Stimulated activated CD4-positive, alpha-beta T cell treated with anti-CD3 and anti-CD28 coated beads, Interleukin-15, amount 100 ng/mL, for 48 hours (primary cell): ENCODE measurements at places on chromosomes 6 and 20.
A peak's percentile ranks its signal among the peaks of the same experiment; 100 is the strongest.

DNA sequence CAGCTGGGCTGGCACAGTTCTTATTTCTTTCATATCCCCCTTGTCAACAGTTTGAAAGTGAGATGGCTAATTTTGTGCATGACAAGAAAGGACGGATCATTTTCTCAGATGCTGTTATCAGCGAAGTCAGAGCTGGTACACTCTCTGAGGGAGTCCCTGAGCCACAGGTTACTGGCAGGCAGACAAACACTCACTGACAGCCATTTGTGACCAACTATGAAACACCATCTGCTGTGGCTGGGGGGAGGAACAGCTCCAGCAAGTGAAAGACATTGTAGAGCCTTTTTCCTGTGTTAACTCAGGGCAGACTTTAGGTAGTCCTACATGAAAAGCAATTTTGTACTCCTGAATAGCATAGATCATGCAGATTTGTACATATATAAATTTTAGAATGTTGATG lies 22.2 kb downstream of the OLIG3 start:
- no peak for DNase-seq

DNA sequence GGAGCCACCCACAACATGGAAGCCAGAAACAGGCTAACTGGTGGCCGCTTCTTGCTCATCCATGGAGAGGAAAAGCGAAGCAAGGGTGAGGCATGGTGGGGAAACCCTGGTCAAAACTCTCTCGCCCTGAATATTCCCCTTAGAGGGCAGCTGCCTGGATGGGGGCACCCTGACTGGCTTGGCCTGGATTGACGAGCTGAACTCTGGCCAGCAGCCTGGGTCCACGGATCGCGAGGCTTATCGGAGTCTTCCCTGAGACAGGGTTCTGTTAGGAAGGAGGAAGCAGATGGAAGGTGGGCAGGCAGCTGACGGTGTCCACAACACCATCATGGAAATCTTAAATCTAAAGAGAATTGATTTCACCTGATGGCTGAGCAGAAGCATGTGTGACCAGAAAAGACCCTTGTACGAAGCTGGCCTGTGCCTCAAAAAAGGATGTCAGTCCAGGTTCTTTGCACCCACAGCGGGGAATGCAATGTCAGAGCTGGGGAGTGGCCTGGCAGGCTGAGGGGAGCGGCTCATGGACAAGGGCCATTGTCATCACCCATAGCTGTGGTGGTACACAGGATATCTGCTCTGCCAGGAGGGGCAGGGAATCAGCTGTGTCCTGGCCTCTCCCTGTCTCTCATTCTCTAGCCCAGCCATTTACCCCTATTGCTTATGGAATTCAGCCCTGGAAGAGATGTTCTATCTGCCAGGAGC lies 109.4 kb upstream of the SNX9 start:
- no peak for DNase-seq

DNA sequence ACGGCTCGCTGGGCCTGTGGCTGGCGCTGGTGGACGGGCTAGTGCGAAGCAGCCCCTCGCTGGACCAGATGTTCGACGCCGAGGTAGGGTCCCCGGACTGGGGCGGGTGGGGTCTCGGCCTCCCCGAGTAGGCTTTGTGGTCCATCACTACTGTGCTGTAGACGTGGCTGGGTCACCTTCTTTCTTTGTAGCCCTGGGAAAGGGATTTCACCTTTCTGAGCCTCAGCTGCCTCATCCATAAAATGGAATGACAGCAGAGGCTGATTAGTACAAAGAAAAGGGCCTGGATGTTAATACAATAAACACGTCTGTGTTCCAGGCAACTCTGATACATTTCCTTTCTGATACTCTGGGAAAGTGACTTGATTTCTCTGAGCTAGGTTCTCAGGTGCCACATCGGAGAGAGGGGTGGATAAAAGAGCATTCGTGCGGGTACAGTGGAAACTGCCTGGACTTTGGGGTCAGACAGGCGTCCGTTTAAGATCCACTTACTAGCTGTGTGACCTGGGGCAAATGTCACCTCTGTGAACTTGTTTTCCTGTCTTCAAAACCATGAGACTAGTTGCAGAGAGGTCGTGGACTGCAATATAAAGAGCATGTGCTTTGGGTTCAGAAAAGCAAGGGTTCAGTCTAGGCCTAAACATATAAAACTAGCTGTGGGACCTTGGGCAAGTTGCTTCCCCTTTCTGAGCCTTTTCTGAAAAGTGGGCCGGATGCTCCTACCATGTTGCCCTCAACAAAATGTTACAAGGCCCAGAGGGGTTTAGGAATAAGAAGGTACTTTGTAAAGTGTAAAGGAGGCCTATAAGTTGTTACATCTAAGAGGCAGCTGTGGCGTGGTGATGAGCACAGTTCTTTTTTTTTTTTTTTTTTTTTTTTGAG lies 896 bp downstream of the SYS1 start:
- DNase-seq, result no peak

GRCh38 chr6:110400208-110400607 lies 15.2 kb downstream of the DDO start:
- DNase-seq, result no peak

DNA sequence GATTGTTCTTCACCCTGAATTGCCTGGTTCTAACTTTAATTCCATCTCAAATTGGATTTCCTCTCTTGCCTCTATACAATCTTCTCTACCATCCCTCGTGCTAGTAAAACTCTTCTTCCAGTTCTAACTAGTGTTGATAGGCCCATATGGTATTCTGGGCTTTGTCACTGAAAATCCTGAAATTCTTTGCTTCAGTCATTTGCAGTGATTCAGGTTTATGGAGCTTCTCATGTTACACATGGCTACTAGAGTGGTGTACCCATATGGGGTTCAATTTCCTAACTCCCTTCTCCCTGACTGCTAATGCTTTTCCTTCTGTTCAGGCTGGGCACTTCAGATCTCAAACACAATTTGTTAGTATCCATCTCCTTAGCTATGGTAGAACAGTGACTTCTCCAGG lies 956.6 kb downstream of the KIF16B start:
- DNase-seq, result no peak

DNA sequence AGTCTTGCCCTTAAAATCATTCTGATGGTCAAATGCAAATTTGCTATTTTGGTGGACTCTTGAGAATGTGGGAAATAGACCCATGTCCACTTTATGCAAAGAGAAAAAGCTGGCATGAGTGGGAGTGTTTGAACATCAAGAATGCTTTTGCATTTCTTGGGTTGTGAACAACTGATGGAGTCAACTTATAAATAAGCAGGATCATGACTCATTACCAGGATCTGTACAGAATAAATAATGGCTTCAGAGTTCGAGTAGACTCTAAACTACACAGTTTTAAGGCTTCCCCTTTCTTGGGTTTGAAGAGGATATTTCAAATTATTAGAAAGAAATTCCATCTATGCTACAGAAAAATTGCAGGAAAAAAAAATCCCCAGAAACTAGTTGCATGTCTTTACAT lies 195.5 kb downstream of the EYA4 start:
- DNase-seq, result no peak

GRCh38 chr20:38057351-38057972 lies 23.9 kb downstream of the RPRD1B start:
- peak; percentile 48 for DNase-seq

- DNase-seq, result peak; percentile 44
Measured at GRCh38 chr6:137799950-137800568, 67.0 kb upstream of the TNFAIP3 start.

- DNase-seq, result no peak
Measured at GRCh38 chr20:137668-138490, 4.5 kb upstream of the DEFB126 start.

GRCh38 chr6:155270561-155271091 lies 6.8 kb downstream of the CLDN20 start:
- DNase-seq, result no peak

- DNase-seq, result no peak
Measured at GRCh38 chr6:130849594-130849993, 22.4 kb downstream of the SMLR1 start.

GRCh38 chr20:51631011-51631950 lies 88.8 kb upstream of the NFATC2 start:
- no peak for DNase-seq

DNA sequence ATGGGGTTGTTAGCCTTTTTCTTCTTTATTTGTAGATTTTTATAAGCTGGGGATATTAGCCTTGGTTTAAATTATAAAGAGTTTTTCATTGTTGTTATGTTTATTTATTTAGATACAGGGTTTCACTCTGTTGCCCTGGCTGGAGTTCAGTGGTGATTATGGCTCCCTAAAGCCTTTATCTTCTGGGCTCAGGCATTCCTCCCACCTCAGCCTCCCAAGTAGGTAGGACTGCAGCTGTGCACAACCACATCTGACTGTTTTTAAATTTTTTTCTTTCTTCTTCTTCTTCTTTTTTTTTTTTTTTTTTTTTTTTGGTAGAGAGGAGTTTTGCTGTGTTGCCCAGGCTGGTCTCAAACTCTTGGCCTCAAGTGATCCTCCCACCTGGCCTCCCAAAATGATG lies 80.9 kb downstream of the UBE3D start:
- no peak for DNase-seq

- no peak for DNase-seq
Measured at GRCh38 chr6:767755-768512, 75.0 kb upstream of the EXOC2 start.

GRCh38 chr6:146928503-146928902 lies 275.7 kb upstream of the STXBP5 start:
- no peak for DNase-seq

GRCh38 chr6:159440911-159441703 lies 251.9 kb downstream of the SOD2 start:
- DNase-seq, result no peak

DNA sequence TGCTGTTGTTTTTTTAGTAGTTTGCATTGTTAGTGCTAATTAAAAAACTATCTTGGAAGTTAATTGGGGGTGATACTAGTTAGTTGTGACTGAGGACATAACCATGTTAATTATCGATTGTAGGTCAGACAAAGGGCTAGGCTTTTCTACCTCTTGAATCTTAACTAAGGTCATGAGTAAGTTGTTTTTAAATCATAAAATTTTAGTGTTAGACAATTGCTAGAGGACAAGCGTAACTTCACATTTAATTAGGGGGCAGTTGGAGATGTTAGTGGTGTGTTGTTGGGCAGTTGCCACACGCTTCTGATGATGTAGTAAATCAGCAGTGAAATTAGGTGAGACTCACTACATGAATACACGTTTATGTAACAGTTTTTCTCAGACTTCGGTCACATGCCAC lies 619.1 kb upstream of the FLRT3 start:
- no peak for DNase-seq

GRCh38 chr20:50848341-50848808 lies 53.5 kb downstream of the BCAS4 start:
- no peak for DNase-seq

GRCh38 chr20:58853976-58854637 lies 1.6 kb downstream of the GNAS start:
- no peak for DNase-seq

DNA sequence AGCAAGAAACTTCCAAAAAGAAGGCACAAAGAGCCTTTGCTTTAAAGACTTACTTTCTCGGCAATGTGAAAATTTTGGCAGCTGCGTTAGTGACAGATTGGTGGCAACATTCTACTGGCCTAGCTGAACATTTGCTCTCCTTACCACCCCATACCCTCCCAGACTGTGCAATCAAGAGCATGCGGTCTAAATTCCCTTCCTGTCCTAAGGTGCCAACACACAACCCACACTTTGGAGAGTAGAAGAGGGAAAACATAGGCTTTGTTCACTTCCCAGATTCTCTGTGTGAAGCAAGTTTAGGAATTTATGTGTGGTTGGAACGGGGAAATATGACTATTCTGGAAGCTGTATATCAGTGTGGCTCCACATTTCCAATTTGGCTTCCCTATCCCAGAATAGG lies 29.8 kb upstream of the NEDD9 start:
- DNase-seq, result no peak

- DNase-seq, result no peak
Measured at GRCh38 chr6:55955684-55956083, 80.3 kb upstream of the BMP5 start.

DNA sequence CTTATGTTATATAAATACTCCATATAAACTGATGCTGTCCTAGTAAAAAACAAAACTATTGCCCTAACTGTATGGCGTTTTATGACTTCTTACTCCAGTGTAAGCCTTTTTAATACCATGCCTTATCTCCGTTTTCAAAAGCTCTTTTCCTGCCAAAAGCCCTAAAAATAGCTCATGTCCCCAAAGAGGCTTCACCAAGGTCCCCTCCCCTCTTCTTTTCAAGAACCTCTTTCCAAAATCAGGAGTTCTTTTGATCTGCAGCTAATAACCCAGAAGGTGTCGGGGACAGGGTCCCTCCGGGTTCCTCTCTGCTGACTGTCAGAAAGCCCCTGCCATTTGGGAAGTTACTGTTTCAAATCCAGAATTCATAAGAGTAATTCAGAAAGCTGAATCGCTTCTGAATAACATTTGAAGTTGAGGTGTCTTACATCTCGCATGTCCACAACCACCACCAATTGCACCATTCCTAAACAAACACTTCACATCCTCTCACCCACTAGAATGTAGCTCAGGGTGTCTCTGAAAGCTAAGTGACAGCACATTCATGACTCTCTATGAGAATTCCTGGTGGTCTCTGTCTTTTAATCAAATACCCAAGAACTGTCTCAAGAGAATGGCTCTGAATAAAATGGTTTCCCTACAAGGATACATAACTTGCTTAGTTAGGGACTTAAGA lies 13.3 kb downstream of the TASP1 start:
- no peak for DNase-seq

GRCh38 chr6:88561954-88562315 lies 395.8 kb upstream of the CNR1 start:
- no peak for DNase-seq

DNA sequence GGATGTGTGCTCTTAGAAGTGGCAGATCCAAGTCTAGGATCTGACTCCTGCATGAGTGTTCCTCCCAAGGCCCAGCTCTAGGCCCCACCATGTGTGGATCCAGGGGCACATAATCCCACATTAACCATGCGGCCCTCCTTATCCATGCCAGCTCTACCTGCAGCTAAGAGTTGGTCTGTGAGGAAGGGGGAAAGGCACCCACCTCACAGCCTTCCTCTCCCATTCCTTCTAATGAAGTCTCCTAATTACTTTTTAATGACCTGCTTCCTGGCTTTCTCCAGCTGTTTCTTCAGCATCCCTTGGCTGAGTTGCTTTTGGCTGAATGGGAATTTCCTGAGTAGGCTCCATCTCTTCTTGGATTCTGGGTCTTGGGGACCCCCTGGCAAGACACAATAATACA lies 52.2 kb downstream of the NPEPL1 start:
- DNase-seq, result no peak

DNA sequence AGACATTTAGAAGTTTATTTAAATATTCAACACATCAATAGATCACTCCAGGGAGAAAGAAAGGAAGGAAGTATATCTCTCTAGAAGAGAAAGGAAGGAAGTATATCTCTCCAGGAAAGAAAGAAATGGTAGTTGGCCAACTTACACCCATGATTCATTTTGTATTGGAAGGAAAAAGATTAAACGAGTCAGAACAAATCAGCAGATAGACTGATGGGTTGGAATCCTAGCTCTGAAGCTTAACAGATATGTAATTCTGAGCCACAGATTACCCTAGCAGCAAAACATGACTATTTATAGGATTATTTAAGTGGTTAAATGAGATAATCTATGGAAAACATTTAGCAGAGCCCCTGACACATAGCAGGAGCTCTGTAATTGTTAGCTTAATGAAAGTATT lies 27.1 kb downstream of the COL12A1 start:
- no peak for DNase-seq

- no peak for DNase-seq
Measured at GRCh38 chr6:107542192-107542668, 52.3 kb downstream of the SOBP start.
